Substantia nigra (tissue), 51 donors: ENCODE measurements at places on chromosomes 1 and 21.

- DNase-seq: no peak
Observed at GRCh38 chr21:23247334-23247733, 2249.1 kb downstream of the NCAM2 start.

- no peak for DNase-seq
Observed at GRCh38 chr1:22739648-22740385, 29.2 kb downstream of the EPHB2 start.

GRCh38 chr21:33362044-33362555 lies 37.3 kb downstream of the IFNAR1 start:
- no peak for DNase-seq

DNA sequence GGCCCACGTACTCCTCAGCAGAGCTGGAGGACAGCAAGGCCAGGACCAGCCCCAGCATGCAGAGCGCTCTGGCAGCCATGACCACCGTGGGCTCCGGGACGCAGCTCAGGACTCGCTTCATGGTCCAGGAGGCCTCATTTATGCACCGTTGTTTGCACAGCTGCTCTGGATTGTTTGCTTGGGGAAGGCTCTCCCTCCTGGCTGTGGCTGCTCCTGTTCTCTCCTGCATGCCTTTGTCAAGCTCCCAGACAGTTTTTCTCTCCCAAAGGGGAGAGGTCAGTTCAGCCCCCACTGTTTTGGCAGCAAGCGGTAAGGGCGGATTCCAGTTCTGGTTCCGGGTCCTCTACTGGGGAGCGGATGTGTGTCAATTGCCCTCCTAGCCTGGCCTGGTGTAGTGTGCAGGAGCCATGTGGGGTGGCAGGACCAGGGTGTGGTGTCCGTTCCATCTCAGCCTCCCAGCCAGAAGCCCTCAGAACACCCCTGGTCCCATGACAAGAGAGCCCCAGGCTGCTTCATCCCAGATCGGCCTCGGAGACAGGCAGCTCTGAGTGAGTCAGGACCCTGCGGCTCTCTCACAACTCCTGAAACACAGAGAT lies at the start of gene TFF3:
TSS of gene TFF3 (minus strand) at position 114 of the 596 bp plus-strand sequence. CDS start at position 79, 35 bp downstream.
- no peak for DNase-seq

GRCh38 chr1:12712076-12712475 lies 3.8 kb upstream of the AADACL3 start:
- no peak for DNase-seq

- DNase-seq: no peak
Observed at GRCh38 chr1:210684466-210685294, 356.0 kb downstream of the HHAT start.

DNA sequence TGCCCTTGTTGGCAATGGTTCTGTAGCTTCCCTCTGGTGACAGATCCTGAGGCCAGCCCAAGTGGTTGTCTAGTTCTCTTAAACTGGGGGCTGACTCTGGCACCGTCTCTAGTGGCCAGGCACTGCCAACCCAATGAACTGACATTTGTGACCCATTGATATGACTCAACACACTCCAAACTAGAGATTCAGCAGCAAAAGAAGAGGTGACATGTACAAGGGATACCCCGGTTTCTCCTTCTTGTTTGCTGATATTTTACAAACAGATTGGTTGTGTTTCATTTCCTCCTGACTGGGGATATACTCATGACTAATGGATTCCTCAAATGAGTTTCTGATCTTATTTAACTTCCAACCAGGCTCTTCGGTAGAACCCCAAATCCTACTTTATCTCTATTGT lies 65.9 kb upstream of the DNAJC6 start:
- no peak for DNase-seq

DNA sequence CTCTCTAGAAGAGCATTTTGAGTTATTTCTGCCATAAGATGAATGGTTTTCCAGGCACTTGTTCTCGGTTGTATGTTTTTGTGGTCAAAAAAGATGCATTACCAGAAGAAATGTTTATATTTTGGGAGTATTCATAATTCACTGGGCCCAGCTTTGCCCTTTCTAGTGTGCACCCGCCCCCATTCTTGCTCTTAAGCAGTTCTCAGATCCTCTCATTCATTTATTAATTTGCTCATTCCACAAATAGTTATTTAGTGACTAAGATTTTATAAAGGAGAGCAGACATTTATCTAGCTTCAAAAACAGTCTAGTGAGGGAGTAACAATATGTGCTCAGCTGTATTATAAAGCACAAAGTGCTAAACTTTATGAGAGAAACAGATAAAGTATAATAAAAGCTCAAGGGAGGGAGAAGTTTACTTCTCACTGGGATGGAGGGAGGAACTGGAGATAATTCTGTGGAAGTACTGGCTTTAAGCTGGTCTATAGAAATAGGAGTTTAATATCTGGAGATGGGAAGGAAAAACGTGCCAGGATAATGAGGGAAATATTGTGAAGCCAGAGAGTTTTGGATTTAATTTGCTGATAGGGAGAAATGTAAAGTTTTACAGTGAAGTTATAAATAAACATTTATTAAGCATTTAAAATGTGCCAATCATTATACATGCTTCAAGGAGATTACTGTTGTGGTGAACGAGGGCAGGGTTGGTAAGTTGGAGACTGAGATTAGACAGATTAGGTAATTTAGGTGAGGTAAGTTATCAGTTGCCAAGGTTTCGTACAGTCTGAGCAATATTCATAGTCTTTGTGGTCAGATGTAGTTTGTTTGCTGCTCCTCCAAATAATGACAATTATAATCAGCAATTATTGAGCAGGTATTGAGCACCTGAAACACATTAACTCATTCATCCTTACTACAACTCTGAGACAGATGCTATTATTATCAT lies 9.1 kb upstream of the MACF1 start:
- no peak for DNase-seq

GRCh38 chr1:54645806-54646676 lies 4.5 kb downstream of the MROH7 start:
- no peak for DNase-seq

DNA sequence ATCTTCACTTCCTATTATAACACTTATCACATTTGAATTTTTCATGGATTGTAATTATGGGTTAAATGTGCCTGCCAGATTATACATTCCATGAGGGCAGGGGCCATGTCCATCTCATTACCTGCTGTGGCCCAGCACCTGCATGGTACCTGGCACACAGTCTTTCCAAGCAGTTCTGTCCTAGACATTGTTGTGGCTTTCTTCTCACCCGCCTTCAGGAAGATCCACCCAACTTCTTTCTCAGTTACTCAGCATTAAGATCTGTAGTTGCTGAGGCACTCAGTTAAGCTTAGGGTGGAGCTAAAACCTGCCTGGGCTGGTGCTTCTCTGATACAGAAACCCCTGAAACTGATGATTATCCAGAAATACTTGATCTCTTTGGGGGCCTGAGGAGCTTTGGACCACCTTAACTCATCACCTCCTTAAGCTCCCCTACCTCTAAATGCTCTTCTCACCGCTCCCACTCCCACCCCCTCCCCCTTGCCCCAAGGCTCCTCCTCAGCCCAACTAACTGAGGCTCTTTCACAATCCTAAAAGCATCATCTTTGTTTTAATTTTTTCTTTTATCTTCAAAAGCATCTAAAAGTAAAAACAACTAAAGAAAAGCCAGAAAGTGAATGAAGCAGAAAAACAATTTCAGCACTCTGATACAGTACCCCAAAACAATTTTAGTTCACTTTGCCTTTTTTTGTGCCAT lies 190.6 kb downstream of the FGGY start:
- DNase-seq: no peak

- DNase-seq: no peak
Observed at GRCh38 chr1:33527934-33528333, 55.5 kb downstream of the ZSCAN20 start.

DNA sequence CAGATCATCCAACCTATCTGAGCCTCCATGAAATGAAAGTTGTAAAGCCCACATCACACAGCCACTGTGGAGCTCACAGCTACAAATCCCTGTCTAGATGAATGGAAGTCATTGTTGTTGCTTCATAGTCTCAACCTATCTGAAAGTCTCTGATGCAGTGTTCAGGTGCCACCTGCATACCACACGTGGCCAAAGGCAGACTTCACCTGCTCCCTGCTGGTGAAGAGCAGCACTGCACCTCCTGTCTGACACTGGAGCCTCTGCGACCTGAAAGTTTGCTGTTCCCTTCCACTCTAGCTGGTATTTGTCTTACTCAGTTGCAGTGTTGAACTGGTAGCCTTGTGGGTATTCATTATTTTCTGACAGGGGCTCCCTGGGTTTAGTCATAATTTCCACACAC lies 18.4 kb downstream of the LORICRIN start:
- DNase-seq: no peak

DNA sequence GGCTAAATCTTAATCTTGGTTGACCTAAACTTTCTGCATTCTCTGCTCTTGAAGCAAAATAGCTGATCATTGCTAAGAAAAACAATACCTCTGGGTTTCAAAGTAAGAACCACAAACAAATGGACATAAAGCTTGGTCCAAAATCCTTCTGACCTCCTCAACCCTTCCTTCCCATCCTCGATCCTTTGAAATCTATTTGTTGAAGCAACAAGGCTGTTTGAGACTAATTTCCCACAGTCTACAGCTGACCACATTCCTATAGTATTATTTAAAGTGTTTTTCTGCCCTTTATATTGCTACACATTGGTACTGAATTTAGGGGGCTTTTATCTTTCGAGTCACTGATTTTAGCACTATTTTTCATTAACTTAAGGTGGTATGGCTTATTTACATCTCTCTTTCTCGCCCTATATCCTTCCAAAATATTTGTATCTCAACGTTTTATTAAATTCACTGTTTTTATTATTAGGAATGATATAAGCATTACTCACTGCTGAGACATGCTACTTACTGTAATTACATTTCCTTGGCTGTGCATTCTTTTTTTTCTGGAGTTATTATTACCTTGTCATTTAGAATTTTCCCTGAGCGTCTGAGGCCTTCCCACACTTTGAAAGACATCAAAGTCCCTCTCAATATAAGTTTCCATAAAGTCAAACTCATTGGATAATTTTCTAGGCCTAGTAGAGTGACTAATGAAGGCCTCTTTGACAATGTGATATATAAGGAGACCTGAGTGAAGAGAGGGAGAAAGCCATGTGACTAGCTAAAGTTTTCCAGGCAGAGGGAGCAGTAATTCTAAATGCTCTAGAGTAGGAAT lies 73.9 kb downstream of the RAB3GAP2 start:
- DNase-seq: no peak

DNA sequence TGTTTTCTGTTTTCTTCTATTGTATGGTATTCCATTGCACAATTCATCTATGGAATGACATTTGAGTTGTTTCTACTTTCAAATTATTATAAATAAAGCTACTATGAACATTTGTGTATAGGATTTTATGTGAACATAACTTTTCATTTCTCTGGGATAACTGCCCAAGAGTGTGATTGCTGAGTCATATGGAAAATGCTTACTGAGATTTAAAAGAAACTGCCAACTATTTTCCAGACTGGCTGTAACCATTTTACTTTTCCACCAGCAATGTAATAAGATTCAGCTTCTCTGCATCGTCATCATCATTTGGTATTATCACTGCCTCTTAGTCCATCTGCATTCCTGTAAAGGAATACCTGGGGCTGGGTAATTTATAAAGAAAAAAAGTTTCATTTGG lies 779.6 kb upstream of the PRMT6 start:
- DNase-seq: no peak

DNA sequence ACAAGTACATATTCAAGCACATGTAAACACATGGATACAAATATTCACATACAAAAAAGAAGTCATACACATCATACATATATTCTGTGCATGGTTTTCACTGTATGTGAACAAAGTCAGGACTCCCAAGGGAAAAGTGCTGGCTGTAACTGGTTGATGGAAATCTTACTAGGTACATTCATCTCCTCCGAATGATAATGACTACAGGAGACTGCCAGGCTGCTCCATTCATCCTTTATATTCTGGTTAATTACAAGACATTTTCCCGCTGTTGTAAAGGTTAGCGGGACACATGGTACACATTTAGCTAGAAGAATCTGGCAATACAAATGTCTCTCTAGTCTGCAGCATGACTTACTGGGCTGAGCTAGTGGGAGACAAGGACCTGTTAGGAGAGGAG lies 26.2 kb upstream of the HMGB4 start:
- DNase-seq: no peak

DNA sequence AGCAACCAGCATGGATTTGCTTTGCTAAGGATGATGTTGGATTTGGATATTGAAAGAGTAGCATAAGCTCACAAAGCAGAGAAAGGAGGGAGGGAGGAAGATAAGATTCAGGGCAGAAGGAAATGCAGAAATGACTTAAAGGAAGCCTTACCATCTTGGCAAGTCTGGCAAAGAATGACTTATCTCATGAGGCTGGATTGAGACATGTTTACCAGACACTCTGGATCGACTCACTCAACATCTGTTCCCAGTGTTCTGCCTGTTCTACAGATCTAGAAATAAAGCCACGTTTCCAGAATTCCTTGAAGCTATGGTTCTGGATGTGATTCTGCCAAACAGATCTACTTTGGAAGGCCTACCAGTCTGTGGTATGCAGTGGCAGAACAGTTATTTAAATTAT lies 38.8 kb upstream of the CTBS start:
- no peak for DNase-seq

GRCh38 chr1:29235955-29236711 lies at the start of gene PTPRU:
PTPRU (plus strand) TSS chr1:29236522; CDS start chr1:29236645, 123 bp downstream.
- peak; percentile 68 for DNase-seq

GRCh38 chr1:147273409-147274336 lies 31.2 kb downstream of the CHD1L start:
- no peak for DNase-seq

GRCh38 chr1:150484431-150484830 lies 2.8 kb upstream of the TARS2 start:
- no peak for DNase-seq

GRCh38 chr21:27045281-27045985 lies 78.5 kb upstream of the ADAMTS5 start:
- DNase-seq: no peak

DNA sequence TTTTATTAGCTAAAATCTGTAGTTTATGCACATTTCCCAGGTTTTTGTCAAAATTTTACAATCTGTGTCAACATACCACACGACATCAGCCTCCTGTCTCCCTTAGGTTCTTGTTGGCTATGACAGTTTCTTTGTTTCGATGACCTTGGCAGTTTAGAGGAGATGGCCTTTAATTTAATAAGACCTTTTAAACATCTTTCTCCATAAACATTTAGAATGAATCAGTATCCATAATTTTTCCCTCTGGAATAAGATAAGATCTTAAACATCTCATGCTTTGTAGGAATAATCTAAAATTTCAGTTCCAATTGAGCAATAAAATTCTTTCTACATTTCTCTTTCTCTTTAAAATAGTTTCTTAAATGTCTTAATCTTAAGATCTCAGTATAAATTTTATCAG lies 28.7 kb upstream of the DYRK1A start:
- DNase-seq: no peak

- no peak for DNase-seq
Observed at GRCh38 chr1:164720440-164721227, 161.7 kb downstream of the PBX1 start.
